ENCODE measurements at places on chromosomes 12 and 14.

DNA sequence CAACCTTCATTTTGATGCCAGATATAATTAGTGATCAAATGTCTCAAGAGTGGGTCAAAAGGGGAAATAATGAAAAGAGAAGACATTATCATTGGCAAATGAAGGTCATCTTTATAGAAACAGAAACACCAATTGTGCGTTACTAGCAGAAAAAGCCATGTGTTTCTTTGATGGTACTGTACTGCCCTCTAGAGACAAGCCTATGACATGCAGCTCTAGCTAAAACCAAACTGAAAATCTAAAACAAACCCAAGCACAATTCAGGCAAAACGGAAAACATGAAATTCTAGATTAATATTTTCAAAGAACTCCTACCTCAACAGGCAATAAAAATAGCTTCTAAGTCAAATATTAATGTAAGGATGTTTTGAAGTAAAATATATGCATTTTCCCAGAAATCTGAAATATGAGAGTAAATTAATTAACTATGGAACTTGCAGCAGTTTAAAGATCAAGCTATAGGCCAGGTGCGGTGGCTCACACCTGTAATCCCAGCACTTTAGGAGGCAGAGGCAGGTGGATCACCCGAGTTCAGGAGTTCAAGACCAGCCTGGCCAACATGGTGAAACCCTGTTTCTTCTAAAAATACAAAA, 115.4 kb downstream of the KLHL28 start:
- H3K27me3 ChIP-seq, result no peaks in the 10 kb centered on the region
- no peak overlapping the region for H3K27ac ChIP-seq
- DNase-seq, result no peak
- H3K4me1 ChIP-seq, result no peaks in the 10 kb centered on the region
- H3K4me3 ChIP-seq, result no peak overlapping the region
- no peaks in the 10 kb centered on the region for H3K36me3 ChIP-seq

- no peaks in the 10 kb centered on the region for H3K36me3 ChIP-seq
- no peaks in the 10 kb centered on the region for H3K4me1 ChIP-seq
- H3K27ac ChIP-seq, result no peak overlapping the region
- no peak overlapping the region for H3K4me3 ChIP-seq
- no peak for DNase-seq
Observed at GRCh38 chr14:36617824-36618223, 35.4 kb upstream of the NKX2-8 start.

DNA sequence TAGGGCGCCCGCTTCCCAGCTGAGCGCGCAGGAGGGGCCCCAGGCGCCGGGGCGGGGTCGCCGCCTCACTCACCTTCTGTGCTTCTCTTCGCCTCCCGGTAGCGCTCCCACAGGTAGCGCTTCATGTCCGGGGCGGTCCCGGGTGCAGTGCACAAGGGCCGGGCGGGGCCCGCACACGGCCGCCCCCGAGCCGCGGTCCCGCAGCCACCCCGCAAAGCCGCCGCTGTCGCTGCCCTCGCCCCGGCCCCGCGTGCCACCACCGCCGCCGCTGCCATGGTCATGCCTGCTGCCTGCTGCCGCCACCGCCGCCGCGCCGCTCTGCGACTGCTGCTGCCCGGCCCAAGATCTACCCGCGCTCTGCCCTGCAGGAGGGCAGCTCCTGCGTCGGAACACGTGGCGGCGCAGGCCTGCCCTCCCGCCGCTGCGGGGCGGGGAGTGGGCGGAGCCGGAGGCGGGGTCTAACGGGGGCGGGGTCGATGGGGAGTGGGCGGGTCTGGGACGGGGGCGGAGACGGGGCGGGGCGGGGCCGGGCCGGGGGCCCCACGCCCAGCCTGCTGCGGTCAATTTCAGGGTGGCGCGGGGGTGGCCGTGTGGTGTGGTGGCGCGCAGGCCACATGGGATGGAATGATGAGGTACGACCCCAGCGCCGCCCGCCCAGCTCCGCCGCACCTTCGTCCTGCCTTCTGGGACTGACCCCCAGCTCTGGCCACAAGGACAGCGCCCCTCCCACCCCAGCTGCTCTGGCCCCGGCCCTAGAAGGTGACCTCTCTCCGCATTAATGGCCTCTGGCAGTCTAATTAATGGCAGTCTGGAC, at the start of gene NT5DC3:
TSS of gene NT5DC3 (minus strand) at position 359 of the 814 bp plus-strand sequence. CDS start at position 281, 78 bp downstream.
- H3K36me3 ChIP-seq, result no peaks in the 10 kb centered on the region
- H3K27ac ChIP-seq, result peak within 1 kb of the TSS; percentile 80
- peak; percentile 80 for DNase-seq
- peak within 1 kb of the TSS; percentile 92 for H3K4me3 ChIP-seq
- H3K27me3 ChIP-seq, result no peaks in the 10 kb centered on the region
- peaks cover 13% of the 10 kb centered on the region for H3K4me1 ChIP-seq

GRCh38 chr14:101501858-101502615, 59.3 kb upstream of the DIO3 start:
- H3K36me3 ChIP-seq, result no peaks in the 10 kb centered on the region
- H3K4me3 ChIP-seq, result no peak overlapping the region
- DNase-seq, result peak; percentile 16

DNA sequence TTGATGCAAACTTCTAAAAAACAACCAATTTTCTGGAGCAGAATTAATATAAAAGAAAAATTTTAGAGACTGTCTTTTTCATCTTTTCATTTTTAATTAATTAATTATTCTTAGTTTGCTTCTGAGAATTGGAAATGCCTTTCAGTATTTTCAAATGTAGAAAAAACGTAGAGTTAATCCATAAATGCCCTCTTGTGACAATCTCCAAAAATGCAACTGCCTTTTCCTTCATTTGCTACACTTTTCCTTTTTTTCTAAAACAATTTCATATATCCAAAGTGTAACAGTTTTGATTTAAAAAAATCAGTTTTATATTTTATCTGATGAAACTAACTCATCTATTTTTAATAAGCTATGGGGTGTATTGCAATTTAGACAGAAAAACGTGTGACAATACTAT, 409.3 kb downstream of the PRKD1 start:
- no peak overlapping the region for H3K4me3 ChIP-seq
- no peak overlapping the region for H3K27ac ChIP-seq
- no peak for DNase-seq
- no peaks in the 10 kb centered on the region for H3K36me3 ChIP-seq

- no peak overlapping the region for H3K27ac ChIP-seq
- H3K36me3 ChIP-seq, result no peaks in the 10 kb centered on the region
- H3K4me3 ChIP-seq, result peak overlapping the region; percentile 18
Observed at GRCh38 chr12:53696285-53696654, 20.4 kb upstream of the ATP5MC2 start.

- H3K27me3 ChIP-seq, result no peaks in the 10 kb centered on the region
- H3K4me1 ChIP-seq, result peaks cover 10% of the 10 kb centered on the region
- no peak overlapping the region for H3K27ac ChIP-seq
- H3K4me3 ChIP-seq, result no peak overlapping the region
Observed at GRCh38 chr12:75818863-75819262, 212.7 kb downstream of the PHLDA1 start.
